Activated CD8-positive, alpha-beta memory T cell treated with anti-CD3 and anti-CD28 coated beads for 36 hours (primary cell): ENCODE measurements at places on chromosomes 6 and 20. TPM values are rescaled to one million over a fixed set of nuclear protein-coding genes. Genes with fewer than 3 reads are reported as not detected.

The LIN28B gene
- total RNA-seq = not detected

The KIZ gene
- 10.1 TPM for total RNA-seq

The OLIG3 gene
- not detected for total RNA-seq

The ZNF311 gene
- 0.65 TPM for total RNA-seq

The KHDRBS2 gene
- not detected for total RNA-seq

The TFAP2C gene
- not detected for total RNA-seq
